ENCODE measurements at places on chromosomes 16 and 17.

DNA sequence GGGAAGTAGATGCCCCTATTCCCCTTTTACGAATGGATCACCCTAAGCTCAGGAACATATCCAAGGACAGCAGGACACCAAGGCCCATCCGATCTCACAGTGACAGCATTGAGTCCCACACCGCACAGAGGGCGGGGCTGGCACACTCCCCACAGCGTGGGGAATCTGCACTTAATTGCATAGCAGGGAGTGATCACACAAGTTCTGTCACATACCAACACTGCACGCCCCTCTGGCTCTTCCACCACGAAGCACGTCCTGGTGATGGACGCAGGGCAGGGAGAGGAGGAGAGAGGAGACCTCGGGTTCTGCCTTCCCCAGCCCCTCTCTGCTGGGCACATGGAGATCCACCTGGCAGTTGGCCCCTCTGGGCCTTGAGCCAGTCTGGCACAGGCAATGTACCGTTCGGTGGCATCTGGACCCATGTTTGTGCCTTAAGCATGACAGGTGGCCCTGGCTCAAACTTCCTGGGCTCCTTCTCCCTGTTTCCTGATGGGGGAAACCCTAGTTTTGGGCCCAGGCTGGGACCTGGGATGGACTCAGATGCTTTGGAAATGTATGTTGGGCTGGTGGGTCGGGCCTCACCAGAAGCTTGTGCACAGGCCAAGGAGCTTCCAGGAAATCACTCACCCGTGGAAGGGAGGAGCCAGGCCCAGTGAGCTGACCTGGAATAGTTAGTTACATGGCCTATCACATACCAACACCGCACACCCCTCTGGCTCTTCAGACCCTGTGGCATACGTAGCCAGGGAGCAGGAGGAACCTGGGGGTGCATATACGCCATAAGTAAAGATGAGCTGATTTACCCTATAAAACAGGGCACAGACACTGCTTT lies 35.1 kb upstream of the CREBBP start:
- no peak for DNase-seq

DNA sequence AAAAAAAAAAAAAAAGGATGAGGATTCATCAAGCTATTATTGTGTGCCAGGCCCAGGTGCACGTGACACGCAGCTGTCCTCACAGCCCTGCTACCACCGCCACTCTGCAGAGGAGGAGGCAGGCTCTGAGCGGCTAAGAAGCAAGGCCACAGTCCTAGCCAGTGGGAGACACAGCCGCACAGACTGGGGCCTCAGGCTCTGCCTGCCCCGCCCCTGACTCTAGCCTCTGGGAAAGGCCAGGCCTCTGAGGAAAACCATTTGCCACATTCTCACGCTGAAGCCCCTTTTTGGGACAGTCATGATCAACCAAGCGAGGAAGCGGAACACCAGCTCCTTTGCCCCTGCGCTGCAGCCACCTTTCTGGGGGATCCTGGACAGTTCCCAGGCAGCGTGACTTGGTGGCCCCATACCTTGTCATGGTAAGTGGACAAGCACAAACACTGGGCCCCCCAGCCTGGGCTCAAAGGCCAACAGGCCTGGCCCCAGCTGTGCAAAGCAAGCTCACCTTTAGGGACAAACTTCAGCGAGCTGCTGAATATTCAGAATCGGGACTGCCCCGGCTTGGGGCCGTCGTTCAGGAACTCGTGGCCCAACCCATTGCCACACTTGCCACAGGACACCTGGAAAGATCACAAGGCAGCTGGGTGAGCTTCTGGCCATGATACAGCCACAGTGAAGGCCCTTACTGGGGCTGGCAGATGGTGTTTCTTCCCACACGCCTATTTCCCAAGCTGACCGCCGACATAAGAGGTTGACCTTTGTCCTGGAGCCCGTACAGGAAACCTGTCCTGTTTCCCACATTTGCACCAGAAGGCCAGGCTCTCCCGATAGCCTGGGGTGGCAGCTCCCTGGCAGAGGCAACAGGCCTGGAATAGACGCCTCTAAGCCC lies 2.5 kb downstream of the MSRB1 start:
- DNase-seq = no peak

- no peak for DNase-seq
Measured at GRCh38 chr17:3553419-3554401, 3.9 kb downstream of the TRPV3 start.

DNA sequence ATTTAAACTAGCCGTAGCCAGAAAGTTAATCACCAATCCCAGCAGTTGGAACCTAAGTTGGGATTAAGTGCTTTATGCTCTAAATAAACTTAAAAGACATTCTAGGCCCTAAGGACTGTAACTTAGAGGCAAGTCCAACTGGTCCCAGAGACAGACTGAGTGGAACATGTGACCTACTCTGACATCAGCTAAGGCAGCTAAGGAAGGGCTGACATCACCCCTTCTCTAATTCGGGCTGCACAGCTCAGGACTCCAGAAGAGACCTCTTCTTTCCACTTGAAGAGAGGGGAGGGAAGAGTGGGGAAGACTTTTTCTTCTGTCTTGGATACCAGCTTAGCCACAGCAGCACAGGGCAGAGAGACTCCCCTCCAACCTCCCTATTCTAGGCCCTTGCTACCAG lies 565.2 kb downstream of the CDH8 start:
- no peak for DNase-seq

GRCh38 chr16:11964761-11965551 lies at the start of gene TNFRSF17:
TNFRSF17 (plus strand) TSS chr16:11965210; CDS start chr16:11965325, 115 bp downstream.
- DNase-seq = no peak

DNA sequence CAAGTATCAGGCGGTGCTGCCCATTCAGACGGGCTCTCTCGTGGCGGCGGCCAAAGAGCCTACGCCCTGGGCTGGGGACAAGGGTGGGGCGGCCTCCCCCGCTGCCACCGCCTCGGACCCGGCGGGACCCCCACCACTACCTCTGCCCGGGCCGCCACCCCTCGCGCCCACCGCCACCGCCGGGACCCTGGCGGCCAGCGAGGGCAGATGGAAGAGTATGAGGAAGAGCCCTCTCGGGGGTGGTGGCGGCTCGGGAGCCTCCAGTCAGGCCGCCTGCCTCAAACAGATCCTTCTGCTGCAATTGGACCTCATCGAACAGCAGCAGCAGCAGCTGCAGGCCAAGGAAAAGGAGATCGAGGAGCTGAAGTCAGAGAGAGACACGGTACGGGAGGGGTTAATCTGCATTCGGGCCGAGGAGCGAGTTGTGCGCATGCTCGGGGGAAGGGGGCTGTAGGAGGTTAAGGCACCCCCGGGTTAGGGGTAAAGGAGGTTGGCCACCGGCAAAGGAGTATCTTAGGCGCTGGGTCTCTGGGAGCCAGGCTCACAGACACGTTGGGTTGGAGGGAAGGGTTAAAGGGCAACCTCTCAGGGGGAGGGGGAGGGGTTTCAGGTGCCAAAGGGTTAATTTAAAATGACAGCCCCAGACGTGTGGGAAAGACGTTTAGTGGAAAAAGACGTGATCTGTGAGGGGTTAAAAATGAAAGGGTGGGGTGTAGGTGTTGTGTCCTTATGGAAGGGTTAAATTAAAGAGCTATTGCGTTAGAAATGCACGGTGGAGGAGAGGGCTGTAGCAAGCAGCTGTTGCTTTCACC lies 1.4 kb downstream of the MSL1 start:
- DNase-seq = no peak

- no peak for DNase-seq
Measured at GRCh38 chr16:79595231-79595641, 5.3 kb downstream of the MAF start.

GRCh38 chr17:65204001-65204400 lies 66.8 kb downstream of the RGS9 start:
- DNase-seq = no peak

- no peak for DNase-seq
Measured at GRCh38 chr17:82565551-82565950, 46.0 kb downstream of the FOXK2 start.

DNA sequence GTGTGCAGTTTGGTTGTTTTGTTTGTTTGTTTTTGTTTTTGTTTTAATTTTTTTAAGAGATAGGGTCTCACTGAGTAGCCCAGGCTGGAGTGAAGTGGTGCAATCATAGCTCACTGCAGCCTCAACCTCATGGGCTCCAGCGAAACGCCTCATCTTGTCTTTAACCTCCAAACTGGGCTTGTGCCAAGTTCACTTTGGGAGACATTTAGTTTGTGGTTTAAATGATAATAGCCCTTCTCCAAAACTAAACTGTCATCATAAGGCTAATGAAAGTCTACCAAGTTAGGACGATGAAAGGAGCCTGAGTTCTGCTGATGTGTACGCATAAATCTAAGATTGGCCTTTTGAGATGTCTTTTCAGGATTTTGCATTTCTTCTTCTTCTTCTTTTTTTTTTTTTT lies 6.5 kb upstream of the CARD14 start:
- no peak for DNase-seq

- no peak for DNase-seq
Measured at GRCh38 chr17:66417300-66417719, 114.9 kb downstream of the PRKCA start.

GRCh38 chr17:66397486-66397885 lies 95.1 kb downstream of the PRKCA start:
- no peak for DNase-seq

- DNase-seq = no peak
Measured at GRCh38 chr16:75263291-75263962, 12.0 kb upstream of the BCAR1 start.

DNA sequence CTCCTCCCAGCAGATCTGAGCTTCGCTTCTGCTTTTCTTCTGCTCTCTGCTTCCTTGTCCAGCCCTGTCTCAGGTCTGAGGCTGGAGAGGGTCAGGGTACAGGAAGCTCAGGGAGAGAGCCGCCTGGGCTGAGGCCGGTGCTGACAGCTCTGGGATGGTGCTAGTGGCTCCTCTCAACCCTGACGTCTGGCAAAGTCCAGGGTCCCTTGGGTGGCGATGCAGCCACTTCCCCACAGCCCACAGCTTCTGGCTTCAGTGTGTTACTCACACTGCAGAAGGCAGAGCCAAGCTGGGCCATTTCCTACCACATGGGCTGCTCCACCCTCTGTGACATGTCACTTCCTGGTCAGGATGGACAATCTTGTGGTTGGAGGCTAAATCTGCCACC lies at the start of gene CD300C:
CD300C (minus strand) TSS at position 273 of the 388 bp plus-strand sequence. CDS start 333 bp downstream, outside the sequence.
- DNase-seq = no peak

GRCh38 chr16:83948914-83949723 lies 3.9 kb upstream of the OSGIN1 start:
- DNase-seq = no peak

GRCh38 chr17:65385726-65386125 lies 175.7 kb downstream of the AXIN2 start:
- DNase-seq = no peak

- no peak for DNase-seq
Measured at GRCh38 chr16:74249254-74249653, 47.4 kb upstream of the PSMD7 start.

GRCh38 chr17:864315-864714 lies 82.2 kb downstream of the MRM3 start:
- DNase-seq = no peak

DNA sequence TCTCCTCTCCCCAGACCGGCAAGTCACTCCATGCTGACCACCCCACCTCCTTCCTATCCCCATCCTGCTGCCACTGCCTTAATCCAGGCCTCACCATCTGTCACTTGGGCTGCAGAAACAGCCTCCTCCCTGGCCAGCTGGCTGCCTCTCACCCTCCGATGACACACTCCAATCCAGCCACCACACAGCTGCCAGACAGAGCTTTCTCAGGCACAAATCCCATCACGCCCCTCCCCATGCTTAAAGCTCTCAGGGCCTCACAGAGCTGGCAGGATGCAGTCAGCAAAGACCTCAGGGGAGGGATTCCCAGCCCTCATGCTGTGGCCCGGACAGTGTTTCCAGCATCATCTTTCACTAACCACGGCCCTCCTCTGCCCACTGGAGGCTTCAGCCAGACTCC lies 13.7 kb downstream of the CAMKK1 start:
- DNase-seq = no peak

DNA sequence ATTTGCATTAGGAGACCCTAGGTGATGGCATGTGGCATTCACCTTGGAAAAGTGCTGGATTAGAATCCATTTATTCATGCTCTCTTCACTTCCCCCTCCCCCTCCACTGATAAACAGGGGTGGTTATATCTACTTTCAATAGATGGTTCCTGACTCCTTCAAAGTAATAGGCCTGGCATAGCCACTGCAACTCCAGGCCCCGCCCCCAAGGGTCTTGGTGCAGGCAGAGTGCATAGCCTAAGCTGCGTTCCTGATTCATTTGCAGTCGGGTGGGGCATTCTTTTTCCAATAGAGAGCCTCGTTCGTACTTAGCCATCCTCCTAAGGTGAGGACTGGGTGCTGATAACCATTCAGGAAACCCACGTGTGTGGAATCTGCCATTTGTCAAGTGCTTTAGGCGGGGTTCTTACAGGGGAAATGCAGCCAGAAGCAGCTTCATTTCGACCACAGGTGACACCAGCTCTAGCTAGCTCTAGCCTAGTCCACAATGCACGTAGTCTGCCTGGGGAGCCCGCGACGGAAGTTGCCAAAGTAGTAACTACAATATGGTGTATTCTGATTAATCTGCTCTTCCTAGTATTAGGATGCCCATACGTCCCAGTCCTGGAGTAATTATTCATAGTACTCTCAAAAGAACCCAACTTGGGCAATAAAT lies 11.1 kb downstream of the UBE2O start:
- no peak for DNase-seq

- no peak for DNase-seq
Measured at GRCh38 chr17:72122765-72123529, 2.1 kb downstream of the SOX9 start.

- DNase-seq = no peak
Measured at GRCh38 chr17:69480245-69480644, 65.7 kb downstream of the MAP2K6 start.

DNA sequence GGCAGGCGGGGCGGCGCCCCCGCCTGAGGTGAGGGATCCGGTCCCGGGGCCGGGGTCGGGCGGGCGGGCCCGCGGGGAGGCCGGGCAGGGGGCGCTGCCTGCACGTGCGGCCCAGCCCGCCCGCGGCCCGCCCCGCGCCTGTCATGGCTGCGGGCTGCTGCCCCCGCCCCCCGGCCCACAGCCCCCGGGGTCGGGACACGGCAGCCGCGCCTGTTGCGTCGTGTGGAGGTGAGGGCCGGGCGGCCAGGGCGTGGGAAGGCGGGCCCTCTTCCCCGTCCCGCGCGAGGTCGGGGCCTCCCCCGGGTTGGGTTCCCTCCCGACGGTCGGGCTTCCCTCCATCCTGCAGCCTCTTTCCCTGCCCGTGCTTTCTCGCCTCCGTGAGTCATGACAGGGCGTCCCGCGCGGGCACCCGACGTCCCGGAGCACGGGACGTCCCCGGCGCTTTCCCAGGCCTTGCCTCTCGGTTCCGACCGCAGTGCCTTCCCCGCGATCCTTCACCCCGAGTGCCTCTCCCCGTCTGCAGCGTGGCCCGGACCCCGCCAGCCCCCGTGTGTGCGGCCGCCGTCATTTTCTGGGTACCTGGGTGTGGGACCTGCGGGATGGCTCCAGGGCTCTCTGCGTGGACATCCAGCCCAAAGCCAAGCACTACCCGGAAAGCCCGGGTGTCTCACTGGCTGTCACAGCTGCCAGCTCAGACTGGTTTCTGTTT lies 76.7 kb downstream of the CHD9 start:
- DNase-seq = peak; percentile 35
